ENCODE measurements at places on chromosomes 7 and 10.
A peak's percentile ranks its signal among the peaks of the same experiment; 100 is the strongest.

DNA sequence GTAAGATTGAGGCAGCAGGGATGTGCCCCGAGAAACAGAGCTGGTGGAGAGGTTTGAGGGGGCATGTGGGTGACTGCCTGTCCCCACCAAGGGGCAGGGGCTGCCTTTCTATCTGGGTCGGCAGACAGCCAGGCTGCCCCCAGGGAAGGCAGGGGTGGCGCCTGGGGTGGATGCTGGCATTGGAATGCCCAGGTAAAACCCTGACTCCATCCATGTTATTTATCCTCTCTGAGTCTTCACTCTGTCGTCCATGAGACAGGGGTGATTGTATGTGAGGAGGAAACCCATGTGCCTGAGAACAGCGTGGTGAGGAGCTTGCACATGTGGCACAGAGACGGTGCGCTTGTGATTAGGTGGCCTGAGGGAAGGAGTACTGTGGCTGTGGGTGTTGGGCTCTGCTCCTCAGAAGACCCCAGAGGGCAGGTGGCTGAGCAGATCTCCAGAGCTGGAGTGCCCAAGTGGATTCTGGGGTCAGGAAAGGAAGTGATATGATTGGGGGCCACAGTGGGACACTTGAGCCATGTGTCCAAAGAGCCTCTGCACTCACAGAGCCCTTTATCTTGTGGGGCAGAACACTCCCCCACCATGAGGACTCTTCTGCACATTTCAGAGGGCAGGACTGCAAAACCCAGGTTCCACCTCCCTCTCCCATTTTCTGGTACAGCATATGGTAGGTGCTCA is 100.4 kb upstream of the RET start:
- DNase-seq, result no peak

GRCh38 chr10:3525832-3526449 is 259.1 kb downstream of the KLF6 start:
- no peak for DNase-seq

- peak; percentile 9 for DNase-seq
These were observed 46.7 kb downstream of the PLPP4 start for GRCh38 chr10:120503689-120504088.

GRCh38 chr7:135742371-135742770 is 6.2 kb downstream of the FAM180A start:
- no peak for DNase-seq

- no peak for DNase-seq
These were observed 148.1 kb upstream of the ZNF92 start for GRCh38 chr7:65225422-65226006.

- DNase-seq, result no peak
These were observed 455.0 kb downstream of the CCSER2 start for GRCh38 chr10:84783386-84783785.

GRCh38 chr7:15801041-15801440 is 114.6 kb upstream of the MEOX2 start:
- no peak for DNase-seq

DNA sequence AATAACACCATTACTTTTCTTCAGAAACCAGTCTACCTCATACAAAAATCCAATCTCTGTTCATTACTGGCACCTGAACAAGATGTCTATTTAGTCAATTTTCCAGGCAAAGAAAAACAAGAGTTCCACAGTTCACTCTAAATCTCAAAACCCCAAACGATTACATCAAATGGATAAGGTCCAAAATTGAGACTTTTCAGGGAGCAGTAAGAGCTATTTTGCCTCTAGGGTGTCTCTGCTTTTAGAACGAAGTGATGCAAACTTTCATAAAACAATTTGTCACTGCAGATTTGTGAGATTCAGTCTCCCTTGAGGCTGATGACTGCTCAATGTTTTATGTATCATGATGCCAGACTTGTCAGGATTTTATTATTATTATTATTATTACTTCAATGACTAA is 937.0 kb upstream of the PHF14 start:
- no peak for DNase-seq

GRCh38 chr10:110358869-110359629 is 54.3 kb upstream of the SMNDC1 start:
- DNase-seq, result no peak

DNA sequence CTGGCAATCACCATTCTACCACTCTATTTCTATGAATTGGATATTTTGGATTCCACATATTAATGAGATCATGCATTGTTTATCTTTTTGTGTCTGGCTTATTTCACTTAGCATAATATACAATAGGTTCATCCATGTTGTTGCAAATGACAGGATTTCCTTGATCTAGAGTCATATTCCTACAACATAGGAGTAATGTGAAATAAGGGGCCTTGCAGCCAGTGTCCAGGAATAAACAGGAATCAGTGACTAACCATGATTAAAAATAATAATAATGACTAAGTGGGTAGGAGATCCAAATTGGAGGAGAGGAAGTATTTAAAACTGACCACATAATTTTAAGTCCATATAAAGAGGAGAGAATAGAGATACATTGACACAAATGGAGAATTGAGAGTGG is 49.9 kb downstream of the SCIN start:
- DNase-seq, result no peak

DNA sequence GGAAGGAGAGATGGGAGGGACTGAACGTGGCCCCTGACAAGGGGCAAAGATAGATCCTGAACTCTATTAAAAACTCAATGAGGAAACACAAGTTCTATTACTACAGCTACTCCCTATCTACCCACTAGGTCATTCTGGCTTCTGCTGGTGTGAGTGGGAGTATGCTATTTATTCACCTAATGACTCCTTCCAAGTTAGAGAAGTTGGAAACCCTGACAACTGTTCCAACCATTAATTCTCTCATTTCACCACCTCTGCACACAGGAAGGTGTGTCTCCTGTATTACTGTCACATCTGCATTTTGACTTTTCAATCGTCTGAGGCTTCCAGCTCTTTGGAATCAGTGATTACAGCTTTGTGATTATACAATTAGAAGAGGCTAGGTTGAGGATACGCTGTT is 169.4 kb upstream of the ADO start:
- no peak for DNase-seq

DNA sequence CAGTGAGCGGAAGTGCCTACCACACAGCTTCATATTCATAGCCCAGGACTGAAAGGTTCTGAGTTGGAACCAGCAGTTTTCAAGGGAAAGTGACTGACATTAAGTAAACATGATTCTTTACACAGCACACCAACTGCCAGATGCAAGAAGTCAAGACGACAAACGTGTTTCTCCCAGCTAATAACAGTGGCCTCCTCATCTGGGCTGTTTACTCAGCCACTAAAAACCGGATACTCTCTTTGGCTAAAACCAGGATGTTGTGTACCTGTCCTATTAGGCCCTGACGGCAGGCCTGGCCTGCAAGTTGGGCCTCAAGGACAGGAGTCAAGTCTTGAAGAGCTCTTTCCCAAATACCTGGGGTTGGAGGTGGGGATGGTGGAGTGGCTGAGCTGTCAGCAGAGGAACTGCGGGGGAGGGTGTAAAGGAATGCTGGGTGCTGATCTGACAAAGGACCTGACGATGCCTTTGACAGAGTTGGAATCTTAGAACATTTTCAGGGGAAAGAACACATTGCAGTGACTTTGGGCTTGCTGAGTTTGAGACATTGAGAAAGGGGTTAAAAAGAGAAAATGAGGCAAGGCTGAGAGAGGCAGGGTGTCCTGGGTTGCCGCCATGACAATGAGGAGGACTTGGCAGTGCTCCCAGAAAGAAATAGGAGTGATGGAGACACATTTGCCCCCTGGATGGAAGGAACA is 57.7 kb downstream of the STEAP1B start:
- no peak for DNase-seq

DNA sequence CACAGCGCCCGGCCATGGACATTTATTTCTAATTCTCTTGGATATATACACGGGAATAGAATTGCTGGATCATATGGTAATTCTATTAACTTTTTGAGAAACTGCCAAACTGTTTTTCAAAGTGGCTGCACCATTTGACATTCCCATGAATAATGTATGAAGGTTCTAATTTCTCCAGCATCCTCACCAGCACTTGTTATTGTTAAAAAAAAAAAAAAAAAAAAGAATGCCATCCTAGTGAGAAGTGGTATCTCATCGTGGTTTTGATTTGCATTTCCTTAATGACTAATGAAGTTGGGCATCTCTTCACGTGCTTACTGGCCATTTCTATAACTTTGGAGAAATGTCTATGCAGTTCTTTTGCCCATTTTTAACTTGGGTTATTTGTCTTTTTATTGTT is 13.5 kb downstream of the CNNM2 start:
- DNase-seq, result no peak

GRCh38 chr10:44400541-44400940 is 15.6 kb upstream of the CXCL12 start:
- no peak for DNase-seq
